ENCODE measurements at places on chromosomes 7 and 10. TPM values are rescaled to one million over a fixed set of nuclear protein-coding genes. Genes with fewer than 3 reads are reported as not detected.

Gene IKZF1
- 261 TPM for total RNA-seq

Gene SPDYE2
- total RNA-seq = 0.47 TPM

Gene CLRN3
- not detected for total RNA-seq

Gene HYAL4
- not detected for total RNA-seq

Gene STEAP1
- total RNA-seq = not detected

Gene MAGI2
- 0.64 TPM for total RNA-seq

Gene PCLO
- total RNA-seq = 0.32 TPM

Gene INA
- total RNA-seq = not detected

Gene SPAG6
- total RNA-seq = not detected

Gene PUS7
- 7.1 TPM for total RNA-seq
